ENCODE measurements at places on chromosomes 12 and 14.

- DNase-seq: no peak
These were observed 104.1 kb upstream of the RAP1B start for GRCh38 chr12:68506619-68507018.

DNA sequence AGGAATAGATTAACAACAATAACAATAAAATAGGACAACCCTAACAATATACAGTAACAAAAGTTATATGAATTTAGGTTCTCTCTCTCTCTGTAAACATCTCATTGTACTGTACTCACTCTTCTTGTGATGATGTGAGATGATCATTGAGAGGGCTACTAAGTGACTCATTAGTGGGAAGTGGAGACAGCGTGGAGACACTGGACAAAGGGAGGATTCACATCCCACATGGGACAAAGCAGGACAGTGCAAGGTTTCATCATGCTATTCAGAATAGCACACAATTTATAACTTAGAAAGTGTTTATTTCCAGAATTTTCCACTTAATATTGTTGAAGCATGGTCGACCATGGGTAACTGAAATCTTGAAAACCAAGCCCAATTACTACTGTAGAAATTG lies 26.0 kb upstream of the SPATA7 start:
- DNase-seq: no peak

DNA sequence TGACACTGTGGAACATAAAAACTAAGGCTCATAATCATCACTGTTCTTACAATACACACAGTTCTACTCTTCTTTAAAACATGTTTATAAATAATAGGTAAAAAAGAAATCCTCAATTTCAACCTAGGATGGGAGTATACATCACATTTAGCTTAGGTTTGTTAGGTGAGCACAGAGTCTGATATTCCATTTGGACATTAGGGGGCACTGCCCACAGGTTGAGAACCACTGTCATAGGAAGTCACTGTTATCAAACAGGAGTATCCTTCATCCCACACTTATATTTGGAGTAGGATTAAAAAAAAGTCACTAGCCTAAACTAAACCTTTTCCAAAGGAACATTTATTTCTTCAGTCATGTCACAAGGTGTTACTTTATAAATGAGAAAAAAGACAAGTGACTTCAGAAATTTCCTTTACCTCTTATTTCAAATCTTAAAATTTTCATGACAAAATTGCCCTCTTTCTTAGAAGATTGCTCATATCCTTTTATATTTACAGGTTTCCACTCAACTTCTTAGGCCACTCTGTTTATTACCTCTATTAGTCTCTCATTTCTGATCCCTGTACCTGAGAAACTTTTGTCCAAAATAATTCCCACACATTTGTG lies 240.6 kb downstream of the CPNE8 start:
- DNase-seq: peak; percentile 16

DNA sequence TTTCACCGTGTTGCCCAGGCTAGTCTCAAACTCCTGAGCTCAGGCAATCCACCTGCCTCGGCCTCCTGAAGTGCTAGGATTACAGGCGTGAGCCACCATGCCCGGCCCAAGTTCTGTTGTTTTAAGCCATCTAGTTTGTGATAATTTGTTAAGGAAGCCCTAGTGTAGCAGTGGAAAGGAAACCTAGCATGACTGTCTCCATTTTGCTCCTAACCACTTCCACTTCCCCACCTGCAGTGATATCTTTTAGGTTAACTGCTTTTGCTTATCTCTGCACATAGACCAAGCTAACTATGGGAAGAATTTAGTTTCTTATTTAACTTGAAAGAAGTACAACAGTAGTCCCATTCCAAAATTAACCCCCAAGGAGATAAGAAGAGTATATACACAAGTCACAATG lies 109.5 kb upstream of the NAP1L1 start:
- DNase-seq: no peak

DNA sequence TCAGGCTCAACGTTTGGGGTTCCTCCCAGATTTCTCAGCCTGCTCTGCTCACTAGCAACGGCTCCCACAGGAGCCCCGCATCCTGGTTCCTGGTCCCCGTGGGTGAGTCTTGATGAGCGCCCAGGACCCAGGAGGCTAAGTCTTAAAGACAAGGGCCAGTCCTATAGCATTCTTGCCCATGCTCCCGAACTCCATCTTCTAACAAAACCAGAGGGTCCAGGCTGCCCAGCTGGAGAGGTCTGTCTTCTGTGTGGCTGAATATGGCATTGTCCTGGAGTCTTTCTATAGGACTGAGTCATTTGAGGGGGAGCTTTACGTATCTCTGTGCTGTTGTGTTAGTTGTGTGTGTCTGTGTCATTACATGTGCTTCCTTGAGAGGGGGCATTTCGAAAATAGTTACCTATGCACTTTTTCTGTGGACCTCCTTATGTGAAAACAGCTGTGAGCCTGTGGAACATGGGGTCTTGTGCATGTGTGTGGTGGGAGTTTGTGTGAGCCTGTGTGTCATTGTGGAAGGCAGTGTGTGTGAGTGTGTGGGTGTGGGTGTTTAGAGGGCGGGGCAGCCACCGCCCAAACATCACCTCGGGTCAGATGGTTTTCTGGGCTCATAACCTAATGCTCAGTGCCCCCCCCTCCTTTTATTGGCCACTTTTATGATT lies 9.1 kb upstream of the TBX5 start:
- no peak for DNase-seq

- no peak for DNase-seq
These were observed 199.4 kb upstream of the CDKN3 start for GRCh38 chr14:54197369-54197768.

DNA sequence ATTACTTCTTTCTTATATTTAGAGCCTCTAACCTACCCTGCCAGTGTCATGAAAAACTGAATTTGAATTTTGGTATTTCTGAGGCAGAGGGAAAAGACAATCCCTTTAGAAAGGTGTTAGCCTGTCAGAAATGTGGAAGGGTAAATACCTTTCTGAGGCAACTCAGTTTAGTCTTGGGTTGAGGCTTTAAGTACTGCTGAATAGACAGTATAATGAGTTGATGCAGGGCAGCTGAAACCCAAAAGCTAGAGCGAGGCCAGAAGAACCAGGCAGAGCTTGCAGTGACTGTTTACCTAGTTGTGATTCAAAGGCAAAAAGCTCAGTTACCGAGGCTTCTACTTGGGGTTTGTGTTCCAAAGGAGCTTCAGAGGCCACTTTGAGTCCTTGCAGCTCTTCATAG lies 18.7 kb downstream of the ZC2HC1C start:
- no peak for DNase-seq

DNA sequence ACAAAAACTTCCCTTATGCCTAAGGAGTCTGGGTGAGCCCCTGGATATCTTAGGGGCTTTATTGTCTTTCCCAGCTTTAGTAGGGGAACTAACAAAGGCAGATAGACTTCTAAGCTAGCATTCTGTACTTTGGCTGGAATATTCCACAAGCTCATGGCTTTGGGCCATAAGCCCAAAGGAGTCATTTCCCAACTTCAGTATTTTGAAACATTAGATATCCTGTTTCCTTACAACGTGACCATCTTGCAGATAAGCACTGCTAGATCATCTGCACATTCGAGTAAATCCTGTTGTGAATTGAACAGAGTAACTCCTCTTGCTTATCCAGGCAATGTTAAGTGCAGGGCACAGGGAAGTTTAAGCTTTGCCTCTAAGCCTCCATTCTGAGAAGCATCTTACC lies 70.6 kb upstream of the ACTN1 start:
- DNase-seq: no peak

- DNase-seq: no peak
These were observed 26.0 kb downstream of the CHST11 start for GRCh38 chr12:104482748-104483147.

DNA sequence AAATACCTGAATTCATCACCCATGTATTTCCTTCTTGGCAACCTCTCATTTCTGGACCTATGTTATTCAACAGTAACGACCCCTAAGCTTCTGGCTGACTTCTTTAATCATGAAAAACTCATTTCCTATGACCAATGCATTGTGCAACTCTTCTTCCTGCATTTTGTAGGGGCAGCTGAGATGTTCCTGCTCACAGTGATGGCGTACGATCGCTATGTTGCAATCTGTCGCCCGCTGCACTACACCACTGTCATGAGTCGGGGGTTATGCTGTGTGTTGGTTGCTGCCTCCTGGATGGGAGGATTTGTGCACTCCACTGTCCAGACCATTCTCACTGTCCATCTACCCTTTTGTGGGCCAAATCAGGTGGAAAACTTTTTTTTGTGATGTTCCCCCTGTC lies 356 bp downstream of the OR4Q2 start:
- DNase-seq: no peak

DNA sequence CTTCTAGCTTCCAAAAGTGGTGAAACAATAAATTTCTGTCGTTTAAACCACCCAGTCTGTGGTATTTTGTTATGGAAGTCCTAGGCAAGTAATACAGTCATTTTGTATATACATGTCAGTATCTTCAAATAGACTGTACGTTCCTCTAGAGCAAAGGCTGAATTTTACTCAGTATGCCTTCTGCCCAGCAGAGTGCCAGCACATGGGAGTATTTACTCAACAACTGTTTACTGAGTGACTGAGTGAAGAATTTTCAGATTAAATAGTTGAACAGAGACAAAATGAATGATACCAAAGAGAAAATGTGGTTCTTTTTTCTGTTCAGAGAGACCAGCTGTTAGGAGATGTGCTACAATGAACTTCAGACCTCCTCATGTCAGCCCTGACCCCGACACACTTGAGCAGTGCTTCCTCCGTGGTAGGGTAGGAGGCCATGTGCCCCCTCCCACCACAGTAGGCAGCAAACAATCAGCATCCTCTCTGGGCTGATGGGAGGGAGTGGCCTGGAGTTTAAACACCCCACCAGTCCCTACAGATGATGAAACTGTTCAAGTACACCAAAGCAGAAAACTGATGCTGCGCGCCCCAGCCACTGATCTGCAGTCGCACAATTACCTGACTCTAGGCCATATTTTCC lies 21.7 kb downstream of the BMP4 start:
- no peak for DNase-seq

DNA sequence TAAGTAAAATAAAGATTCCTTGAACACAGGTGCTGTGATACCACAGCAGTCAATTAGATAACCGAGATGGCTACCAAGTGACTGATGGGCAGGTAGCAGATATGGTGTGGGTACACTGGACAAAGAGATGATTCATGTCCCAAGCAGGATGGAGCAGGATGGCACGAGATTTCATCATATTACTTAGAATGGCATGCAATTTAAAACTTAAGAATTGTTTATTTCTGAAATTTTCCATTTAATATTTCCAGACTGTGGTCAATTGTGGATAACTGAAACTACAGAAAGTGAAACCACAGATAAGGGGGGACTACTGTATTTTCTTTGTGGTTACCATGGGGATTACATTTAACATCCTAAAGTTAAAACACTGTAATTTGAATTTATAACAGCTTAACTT lies 7.5 kb upstream of the ZFP36L1 start:
- DNase-seq: no peak

- no peak for DNase-seq
These were observed 485.2 kb downstream of the VRK1 start for GRCh38 chr14:97282210-97283004.

DNA sequence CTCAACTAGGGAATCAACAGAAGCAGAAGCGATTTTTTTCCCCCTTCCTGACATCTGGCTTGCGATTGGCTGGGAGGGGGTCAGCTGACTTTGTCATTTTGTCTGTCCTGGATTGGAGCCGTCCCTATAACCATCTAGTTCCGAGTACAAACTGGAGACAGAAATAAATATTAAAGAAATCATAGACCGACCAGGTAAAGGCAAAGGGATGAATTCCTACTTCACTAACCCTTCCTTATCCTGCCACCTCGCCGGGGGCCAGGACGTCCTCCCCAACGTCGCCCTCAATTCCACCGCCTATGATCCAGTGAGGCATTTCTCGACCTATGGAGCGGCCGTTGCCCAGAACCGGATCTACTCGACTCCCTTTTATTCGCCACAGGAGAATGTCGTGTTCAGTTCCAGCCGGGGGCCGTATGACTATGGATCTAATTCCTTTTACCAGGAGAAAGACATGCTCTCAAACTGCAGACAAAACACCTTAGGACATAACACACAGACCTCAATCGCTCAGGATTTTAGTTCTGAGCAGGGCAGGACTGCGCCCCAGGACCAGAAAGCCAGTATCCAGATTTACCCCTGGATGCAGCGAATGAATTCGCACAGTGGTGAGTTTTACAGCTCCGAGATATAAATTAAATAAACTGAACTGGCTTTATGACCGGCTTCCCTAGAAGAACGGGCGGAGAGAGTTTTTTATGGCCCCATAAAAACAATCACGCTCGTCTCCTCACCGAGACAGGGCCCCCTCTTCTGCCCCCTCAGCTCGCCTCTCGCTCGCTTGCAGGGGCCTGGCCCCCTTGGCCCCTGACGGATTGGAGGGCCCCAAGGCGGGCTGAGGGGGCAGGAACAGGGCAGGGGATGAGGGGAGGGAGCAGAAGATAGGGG lies at the start of gene HOXC6:
Gene HOXC6 (plus strand): TSS at position 127 of the 888 bp plus-strand sequence. CDS start 82 bp downstream, at position 209.
- no peak for DNase-seq

DNA sequence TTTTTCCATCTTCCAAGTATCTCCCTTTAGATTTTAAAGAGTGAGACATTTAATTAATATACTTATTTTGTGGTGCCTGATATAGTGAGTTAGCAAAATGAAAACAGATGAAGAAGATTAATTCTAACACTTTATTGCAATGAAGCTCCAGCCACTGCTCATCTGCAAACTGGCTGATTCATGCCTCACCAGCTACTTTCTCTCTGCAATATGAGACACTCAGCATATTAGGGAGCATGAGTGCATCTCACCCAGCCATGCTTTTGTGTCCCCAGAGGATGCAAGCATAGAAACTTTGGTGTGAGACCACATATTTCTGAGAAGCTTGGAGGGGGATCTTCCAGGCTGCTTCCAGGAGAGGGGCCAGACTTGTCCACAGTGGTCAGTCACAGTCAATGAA lies 148.6 kb downstream of the BMP4 start:
- no peak for DNase-seq

Measured in iPS DF 6.9 (cell line).